ENCODE measurements at places on chromosomes 4 and X.

DNA sequence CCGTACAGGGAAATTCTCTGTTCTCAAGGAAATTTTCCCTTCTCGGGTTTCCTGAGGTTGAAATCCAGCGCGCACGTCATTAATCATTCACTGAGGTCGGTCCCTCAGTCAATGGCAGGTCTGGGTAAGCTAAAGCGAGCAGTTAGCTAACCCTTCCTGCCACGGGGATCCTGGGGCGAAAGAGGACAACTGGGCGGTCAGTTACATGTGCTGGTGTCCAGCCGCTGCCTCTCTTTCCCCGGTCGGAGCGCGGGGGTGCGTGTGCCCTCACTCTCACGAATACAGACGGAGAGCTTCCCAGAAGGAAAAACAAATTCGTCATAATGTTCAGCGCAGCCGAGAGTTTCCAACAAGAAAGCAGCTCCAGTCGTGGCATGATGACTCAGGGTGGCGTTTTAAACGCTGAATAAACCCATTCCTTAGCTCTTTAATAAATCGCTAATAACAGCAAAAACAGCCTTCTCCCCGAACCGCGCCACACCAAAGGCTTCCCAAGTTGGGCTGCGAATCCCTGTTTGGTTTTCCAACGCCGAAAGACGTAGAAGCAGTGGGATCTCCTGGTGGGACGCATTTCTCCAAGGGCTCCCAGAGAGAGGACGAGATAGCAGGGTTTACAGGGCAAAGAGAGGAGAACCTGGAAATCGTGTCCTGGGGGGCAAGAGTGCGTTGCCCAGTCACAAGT lies 752 bp upstream of the FGF5 start:
- no peak for DNase-seq

GRCh38 chr4:60345392-60345791 lies 854.7 kb upstream of the ADGRL3 start:
- no peak for DNase-seq

DNA sequence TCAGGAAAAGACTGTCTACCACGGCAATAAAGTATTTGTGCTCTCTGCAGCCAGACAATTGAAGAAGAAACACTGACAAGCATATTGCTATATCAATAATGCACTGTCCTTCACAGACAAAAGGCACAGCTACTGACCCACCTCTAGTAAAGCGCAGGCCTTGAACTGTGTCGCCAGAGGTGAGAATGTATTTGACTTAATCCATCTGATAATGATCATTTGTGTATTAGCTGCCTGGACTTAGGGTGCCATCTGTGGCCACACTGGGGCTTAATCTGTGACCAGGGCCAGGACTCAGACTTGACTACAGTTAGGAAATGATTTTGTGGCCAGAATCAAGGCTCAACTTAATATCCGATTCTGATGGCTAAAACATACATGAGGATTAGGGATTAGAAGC lies 260.4 kb downstream of the SMARCA1 start:
- no peak for DNase-seq

DNA sequence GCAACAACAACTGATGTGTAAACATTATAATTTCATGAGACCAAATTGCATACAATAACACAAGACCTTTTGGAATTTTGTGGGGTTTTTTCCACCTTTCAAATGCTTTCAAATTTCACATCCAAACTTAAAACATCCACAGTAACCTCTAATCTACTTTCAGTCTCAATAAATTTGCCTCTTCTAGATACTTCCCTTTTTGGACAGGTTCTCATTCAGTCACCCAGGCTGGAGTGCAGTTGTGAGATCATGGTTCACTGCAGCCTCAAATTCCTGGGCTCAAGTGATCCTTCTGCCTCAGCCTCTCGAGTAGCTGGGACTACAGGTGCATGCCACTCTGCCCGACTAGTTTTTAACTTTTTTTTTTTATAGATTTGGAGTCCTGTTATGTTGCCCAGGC lies 556.6 kb downstream of the NLGN4X start:
- DNase-seq, result no peak

DNA sequence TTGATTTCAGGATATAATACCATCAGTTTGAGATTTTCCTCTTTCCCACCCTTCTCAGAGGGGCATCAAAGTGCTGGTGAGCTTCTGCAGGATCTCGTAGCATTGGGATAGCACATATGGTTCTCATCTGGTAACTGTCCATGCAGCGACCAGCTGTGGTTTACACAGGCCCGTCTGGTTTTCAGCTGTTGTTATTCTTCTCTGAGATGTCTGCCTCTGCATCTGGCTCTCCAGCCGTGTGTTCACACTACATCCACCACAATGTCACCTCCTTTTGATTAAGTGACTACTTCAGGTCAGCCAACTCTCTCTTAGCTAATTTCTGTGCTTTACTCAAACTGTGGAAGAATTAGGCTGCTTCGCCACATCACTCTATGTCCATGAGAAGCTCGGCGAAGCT lies 676.7 kb upstream of the TENM3 start:
- no peak for DNase-seq

- DNase-seq, result no peak
These were observed 138.3 kb downstream of the AREG start for GRCh38 chr4:74583089-74583700.

GRCh38 chrX:110182865-110183264 lies 135.0 kb downstream of the AMMECR1 start:
- DNase-seq, result no peak

DNA sequence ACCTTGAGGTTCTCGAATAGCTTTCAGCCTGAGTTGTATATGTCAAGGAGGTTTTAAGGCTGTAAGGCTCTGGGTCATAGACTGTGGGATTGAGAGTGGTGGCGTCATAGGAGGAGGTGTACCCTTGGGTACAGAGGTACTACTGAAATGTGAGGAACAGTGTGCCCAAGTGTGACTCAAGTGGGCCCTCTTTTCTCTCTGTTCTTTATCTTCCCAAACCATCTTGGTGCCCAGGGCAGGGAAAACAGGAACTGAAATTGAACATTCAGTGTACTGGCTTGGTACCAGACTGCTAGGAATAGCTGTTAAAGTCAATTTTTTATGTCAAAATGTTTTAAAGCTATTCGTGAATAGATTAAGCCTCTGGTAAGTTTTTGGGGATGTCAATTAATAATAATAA lies 136.2 kb upstream of the RPS6KA3 start:
- DNase-seq, result no peak

GRCh38 chr4:150493851-150494250 lies 88.1 kb upstream of the MAB21L2 start:
- DNase-seq, result no peak

DNA sequence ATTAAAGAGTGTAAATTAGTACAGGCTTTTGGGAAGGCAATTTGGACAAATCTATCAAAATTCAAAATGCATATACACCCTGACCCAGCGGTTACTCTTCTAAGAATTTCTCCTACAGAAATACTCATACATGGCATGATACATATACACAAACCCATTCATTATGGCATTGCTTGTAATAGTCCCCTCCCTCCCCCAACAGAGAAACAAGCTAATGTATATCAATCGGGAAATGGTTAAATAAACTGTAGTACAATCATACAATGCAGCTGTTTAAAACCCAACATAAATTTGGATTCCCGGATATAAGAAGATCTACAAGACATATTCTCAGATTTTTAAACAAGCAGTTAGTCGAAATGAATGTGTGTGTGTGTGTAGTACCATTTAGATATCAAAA lies 808 bp downstream of the HUWE1 start:
- DNase-seq, result no peak

- DNase-seq, result no peak
These were observed 444.2 kb downstream of the IDS start for GRCh38 chrX:149060921-149061320.

DNA sequence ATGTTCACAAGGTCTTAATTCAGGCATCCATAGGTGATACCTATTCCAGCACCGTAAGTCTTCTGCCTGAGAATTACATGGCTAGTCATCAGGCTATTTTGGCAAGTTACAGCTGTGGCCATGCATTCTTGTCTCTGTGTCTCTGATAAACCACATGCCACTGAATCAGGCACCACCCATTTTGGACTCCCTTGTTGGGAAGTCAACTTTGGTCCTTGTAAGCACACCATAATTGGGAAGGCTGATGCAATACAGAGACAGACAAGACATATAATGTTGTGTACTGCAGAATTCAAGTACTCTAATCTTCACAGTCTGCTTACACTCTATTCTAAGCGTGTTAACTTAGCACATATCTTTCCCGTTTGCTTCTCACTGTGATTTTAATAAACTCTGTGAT lies 483.7 kb upstream of the FTHL17 start:
- DNase-seq, result no peak

DNA sequence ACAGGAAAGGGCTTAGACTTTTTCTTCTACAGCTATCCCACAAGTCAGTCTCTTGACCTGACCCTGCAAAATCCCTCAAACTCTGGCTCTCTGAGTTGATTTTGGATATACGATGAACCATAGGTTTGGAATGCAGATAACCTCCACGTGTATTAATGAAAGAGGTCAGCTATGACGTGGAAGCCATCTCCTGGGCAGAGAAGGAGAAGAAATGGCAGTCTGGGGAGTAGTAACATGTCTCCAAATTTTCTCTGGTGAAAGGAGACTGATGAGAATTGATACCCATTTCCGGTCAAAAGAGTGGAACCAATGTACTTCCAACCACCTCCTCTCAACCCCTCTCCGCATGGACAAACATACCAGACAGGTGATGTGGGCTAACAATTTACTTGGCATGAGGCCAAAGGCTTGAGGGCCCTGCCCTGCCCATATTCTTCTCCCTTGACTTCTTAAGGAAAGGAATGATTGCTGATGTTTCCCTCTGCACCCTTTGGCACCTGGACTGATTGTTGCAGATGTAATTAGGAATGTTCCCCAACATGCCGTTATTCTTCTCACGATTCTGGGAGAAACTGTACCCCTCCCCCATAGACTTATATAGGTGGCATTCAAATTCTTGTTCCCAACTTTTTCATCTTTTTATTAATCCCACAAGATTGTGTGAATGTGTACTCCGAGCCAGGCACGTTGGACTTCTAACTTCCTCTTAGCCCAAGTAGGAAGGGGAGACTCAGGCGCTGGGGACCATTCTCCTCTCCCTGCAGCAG lies 580 bp upstream of the PLS3 start:
- DNase-seq, result no peak

GRCh38 chr4:105951198-105951597 lies 55.9 kb downstream of the NPNT start:
- DNase-seq, result no peak

DNA sequence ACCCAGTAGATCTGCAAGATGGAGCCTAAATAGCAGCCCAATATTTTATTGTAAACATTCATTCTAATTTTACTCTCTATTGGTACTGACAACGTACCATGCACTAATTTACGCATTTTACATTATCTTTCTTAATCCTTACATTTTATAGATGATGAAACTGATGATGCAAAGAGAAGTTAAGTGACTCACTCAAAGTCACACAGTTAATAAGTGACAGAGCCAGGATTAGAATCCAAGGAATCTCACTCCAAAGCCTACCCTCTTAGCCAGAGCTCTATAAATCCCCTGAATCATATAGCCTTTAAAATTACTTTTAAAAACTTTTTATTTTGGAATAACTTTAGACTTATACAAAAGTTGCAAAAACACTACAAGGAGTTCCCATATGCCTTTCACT lies 37.6 kb downstream of the PHKA1 start:
- no peak for DNase-seq

GRCh38 chr4:24614881-24615280 lies 30.5 kb upstream of the DHX15 start:
- no peak for DNase-seq

GRCh38 chr4:146852360-146852759 lies 93.3 kb downstream of the TTC29 start:
- no peak for DNase-seq

DNA sequence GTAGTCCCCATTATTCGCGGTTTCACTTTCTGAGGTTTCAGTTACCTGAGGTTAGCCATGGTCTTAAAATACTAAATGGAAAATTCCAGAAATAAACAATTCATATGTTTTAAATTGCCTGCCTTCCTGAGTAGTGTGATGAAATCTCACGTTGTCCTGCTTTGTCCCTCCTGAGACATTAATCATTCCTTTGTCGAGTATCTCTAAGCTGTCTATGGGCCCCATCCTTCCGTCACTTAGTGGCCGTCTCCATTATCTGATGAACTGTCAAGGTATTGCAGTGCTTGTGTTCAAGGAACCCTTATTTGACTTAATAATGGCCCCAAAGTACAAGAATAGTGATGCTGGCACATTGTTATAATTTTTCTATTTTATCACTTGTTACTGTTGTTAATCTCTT lies 94.8 kb downstream of the ADGRL3 start:
- no peak for DNase-seq

DNA sequence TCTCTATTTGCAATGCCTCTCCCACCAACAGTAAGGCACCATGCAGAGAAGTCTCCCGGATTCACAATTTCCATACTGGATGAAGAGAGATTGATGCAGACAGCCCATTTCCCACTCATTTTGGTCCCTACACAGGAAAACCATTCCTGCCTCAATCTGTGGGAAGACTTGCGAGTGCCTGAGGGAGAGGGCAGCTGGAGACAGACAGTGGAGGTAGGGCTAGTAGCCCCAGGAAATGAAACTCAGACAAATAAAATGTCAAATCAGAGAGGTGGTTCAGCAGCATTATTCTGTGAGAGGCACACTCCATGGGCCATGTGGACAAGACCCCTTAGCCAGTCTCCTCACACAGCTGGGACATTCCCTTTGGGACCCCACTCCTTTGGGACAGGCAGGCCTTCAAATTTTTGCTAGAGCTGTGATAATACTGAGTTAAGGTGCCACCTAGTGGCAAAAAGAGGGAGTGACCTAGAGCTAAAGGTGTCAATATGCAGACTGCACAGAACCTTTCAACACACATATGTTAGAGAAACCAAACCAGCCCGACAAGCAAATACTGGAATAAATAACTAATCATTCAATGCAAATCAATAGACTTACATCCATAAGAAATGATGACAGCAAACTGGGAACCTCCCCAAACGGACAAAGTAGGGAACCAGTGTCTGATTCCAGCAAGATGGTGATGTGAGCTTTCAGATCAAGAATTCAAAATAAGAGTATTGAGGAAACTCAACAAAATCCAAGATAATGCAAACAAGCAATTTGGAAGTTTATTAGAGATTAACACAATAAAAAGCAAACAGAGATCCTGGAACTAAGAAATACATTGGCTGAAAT lies 1865.3 kb upstream of the AGA start:
- peak; percentile 18 for DNase-seq

DNA sequence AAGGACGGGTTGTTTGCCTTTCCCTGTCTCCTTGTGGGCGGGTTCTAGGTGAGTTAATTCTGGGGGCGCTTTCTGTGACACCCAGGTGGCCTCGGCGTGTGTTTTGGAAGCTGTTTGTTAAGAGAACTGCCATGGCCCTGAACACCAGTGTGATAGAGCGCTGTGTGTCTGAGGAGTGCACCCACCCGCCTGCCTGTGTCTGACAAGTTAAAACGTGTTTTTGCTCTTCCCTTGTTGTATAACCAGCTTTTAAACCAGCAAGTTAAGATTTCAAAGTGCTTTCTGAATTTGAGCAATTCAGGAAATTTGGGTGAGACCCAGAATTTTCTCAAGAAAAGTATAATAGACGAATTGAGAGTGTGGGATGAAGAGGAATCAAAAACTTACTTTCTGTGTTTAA lies 55.2 kb upstream of the HGFAC start:
- DNase-seq, result no peak

Measured in activated CD4-positive, alpha-beta memory T cell treated with anti-CD3 and anti-CD28 coated beads, Interleukin-2, amount 10 ng/mL, durations not matched to agents 7 days and 5 days (primary cell).